ELR (cell line): ENCODE measurements at places on chromosomes 3 and 15.

DNA sequence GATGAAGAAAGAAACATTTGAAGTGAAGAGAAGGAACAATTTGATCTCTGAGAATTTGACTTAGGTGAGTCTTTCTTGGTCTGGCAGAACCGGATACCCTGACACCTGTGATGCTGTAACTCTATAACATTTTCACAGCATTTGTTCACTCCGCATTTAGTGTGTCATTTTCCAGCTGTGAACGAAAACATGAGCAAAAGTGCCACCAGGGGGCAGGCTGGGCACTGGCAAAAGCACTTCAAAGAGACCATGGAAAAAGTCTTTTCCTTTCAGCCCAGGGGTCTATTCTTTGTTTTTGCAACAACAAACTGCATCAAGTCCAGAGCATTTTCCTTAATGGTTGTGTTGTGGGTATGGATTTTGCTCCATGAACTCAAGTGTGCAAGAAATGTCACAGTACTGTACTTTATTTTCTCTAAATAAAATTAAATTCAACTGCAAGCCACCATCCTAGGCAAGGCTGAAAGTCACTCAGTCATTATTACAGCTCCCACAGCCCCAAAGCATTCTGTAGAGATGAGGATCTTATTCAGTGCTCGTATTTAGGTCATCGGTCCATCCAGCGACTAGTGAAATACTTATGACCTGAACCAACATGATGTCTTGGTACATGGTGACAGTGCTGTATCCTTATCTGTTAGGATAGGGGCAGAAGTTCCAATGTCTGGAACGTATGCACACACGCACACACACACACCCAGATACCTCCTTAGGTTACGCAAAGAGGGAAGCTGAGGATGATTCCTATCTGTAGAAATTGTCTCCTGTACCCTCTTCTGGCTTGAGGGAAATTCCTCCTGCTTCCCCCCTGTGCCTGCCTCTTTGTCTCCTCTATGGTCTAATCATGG, 125.5 kb downstream of the GADL1 start:
- peak; percentile 67 for DNase-seq

GRCh38 chr3:127276396-127276795, 11.4 kb downstream of the PRR20G start:
- DNase-seq, result no peak

GRCh38 chr15:58163985-58164384, 25.8 kb downstream of the AQP9 start:
- DNase-seq, result no peak

GRCh38 chr3:145088917-145089316, 1072.1 kb downstream of the PLOD2 start:
- DNase-seq, result no peak

DNA sequence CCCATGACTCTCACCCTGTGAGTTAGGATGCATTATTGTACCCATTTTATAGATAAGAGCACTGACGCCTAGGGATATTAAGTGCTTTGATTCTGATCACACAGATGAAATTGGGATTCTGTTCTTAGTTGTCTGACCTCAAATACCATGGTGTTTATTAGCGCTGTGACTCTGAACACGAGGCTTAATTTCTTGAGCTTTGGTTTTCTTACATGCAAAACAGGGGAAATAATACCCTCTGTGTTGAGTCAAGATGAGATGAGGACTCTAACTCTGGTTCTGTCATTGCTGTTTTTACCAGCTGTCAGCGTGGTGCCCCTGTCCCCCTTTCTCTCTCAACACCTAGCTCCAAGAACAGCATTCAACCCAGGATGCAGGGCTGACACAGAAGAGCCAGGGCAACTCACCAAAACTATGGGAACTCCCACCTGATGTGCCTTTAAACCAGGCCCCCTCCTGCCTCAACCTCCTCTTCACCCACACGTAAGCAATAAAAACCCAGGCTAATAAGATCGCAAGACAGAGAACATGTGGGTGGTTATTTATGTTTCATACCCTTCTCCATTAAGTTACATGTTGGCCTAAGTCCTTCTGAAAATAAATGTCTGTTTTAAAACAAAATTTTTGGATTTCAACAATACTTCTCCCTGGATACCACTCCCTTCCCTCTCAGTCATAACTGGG, 100.1 kb upstream of the SPATA12 start:
- DNase-seq, result no peak

- DNase-seq, result peak; percentile 81
These were observed 41.7 kb upstream of the MYO5C start for GRCh38 chr15:52337198-52337853.

- no peak for DNase-seq
These were observed 63.9 kb upstream of the TSC22D2 start for GRCh38 chr3:150344079-150344759.

DNA sequence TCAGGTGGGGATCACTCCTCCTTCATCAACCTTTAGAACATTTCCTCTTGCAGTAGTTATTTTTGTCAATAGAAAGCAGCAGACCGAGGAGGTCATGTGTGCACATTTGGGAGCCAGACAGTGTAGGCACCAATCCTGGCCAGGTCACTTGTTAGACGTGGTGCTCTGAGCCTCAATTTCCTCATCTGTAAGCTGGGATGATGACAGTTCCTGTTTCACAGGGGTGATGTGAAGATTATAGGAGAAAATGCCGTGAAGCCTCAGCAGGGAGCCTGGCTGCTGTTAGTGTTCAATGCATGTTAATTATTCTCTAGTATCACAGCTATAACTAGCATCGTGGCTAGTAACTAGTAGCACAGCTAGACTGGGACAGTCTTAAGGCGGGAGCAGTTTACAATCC, 64.7 kb downstream of the ATP2B2 start:
- no peak for DNase-seq

GRCh38 chr3:11407644-11408043, 135.4 kb downstream of the ATG7 start:
- no peak for DNase-seq

- DNase-seq, result no peak
These were observed 41.4 kb upstream of the ATG7 start for GRCh38 chr3:11230832-11231231.

DNA sequence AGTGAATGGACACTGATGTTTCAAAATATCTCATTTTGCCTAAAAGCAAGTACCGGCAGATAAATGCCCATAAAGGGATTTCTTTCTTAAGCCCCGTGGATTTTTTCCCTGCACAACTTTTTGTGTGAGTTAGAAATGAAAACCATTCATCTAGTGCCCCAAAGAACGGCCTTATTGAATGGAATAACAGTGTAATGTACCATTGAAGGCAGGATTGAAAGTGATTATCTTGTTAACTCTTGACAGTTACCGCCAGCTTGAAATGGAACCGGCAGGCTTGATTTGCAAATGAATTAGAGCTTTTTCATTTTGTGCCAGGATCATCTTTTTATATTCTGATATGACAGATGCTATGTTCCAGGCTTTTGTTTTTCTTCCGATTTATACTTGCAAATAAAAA, 162.2 kb downstream of the RSRC1 start:
- DNase-seq, result no peak

DNA sequence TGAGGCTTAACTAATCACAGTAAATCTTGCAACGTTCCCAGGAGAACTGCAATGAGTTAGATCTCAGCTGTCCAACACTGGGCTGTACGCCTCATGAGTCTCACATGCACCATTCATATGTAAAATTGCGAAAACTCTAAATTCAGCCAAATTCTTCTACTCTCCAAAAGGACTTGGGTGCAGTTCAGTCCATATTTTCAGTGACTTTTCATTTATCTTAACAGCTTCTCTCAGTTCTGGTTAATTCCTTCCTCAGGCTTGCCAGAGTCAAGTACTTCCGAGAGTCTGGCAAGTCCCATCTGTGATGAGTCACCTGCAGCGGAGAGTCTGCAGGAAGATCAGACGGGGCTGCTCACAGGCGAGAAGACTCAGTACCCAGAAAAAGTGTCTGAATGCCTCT, 11.5 kb downstream of the CCDC80 start:
- DNase-seq, result peak; percentile 85

DNA sequence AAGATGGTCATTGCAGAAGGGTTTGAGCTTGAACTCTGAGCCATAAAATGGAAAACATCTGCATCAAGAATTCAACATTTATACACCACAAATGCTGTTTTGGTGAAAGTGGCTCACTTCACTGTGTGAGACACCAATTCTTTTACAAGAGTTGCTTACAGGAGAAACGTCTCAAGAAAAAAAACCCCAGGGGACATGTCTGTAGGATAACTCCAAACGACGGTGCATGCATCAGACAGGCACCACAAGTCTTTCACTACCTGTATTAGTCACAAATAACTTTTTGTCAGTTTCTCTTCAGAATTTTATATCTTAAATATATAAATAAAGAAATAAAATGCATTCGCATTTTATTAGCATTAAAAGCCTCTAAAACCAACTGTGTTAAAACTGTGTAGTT, 164.3 kb downstream of the EFHB start:
- no peak for DNase-seq

DNA sequence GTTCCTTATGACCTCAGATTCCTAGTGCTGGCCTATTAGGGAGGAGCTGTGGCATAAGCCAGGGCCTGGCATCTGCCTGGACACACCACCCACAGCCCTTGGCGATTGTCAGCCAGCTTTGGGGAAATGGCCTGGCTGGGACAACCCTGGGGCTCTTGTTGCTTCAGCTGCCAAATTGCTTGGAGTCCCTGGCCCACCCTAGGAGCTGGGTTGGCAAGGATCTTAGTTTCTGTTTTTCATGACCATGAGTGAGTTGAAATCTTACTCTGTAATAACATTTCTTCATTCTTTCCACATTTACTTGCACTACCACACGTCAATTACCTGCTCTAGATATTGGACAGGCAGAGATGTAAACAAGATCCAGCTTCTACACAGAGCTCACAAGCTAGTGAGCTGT, 1.9 kb upstream of the MYZAP start:
- no peak for DNase-seq

GRCh38 chr3:102481050-102481449, 46.2 kb downstream of the ZPLD1 start:
- no peak for DNase-seq

GRCh38 chr3:77815467-77815866, 775.6 kb downstream of the ROBO2 start:
- DNase-seq, result peak; percentile 20

DNA sequence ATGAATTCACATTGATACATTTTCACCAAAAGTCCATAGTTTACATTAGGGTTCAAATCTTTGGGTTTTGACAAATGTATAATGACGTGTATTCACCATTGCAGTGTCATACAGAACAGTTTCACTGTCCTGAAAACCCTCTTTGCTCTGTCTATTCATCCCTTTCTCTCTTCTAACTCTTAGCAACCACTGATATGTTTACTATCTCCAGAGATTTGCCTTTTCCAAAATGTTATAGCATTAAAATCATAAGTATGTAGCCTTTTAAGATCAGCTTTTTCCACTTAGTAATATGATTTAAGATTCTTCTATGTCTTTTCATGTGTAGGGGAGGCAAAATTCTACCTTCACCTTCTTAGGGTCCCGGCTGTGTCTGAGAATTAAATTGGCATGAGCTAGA, 203.8 kb downstream of the TPRG1 start:
- DNase-seq, result no peak

DNA sequence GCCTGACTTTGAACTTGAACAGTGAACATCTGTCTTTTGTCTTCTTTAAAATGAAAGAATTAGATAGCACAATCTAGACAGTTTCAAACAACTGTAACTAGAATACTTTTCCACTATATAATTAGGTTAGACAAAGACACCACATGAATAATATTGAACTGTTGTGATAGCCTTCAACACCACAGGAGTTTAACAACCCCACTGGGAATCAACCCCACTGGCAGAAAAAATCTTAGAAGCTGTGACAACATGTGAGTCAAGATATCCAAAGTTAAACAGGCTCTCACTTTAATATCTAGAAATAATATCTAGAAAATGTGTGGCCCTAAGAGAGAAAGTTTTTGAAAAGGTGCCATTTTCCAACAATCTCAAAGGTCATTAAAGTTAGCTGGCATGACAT, 64.4 kb upstream of the PRICKLE2 start:
- DNase-seq, result no peak

DNA sequence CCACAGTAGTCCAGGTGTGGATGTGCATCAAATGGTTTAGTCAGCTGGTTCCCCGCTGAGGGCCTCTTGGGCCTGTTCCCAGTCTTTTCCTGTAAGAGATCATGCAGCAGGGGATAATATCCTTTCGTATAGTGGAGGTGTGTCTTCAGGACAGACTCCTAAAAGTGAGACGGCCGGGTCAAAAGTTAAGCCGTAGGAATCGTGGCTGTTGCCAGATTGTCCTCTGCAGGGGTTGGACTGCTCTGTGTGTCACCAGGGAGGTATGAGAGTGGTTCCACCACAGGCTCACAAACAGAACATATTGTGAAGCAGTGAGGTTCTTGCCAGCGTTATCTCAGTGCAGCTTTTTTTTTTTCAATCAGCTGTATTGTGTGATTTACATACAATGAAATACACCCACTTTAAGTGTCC, 95.0 kb downstream of the VGLL4 start:
- peak; percentile 75 for DNase-seq

- DNase-seq, result no peak
These were observed 21.4 kb upstream of the SRP14 start for GRCh38 chr15:40060236-40060961.

- DNase-seq, result no peak
These were observed 16.0 kb upstream of the PLA2G4D start for GRCh38 chr15:42110367-42110766.

GRCh38 chr3:40502034-40502433, 3.8 kb upstream of the ZNF620 start:
- DNase-seq, result no peak

DNA sequence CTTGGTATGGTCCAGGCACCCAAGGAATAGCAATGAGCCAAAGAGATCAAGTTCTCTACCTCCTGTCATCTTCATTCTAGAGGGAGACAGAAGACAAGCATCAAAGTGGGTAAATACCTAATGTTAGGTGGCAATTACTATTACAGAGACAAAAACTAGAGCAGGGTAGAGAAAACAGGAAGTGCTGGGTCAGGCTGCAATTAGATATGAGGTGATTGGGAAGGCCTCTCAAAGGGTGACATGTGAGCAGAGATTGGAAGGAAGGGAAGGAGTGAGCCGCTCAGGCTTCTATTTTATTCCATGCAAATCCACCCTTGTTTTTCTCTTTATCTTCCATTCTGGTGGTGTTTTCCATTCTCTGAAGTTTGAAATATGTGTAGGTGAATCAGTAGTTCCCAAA, 37.4 kb downstream of the EBLN2 start:
- DNase-seq, result no peak
